ENCODE measurements at places on chromosomes 11 and 22.

- no peak for DNase-seq
Measured at GRCh38 chr11:48182860-48183526, 33.6 kb upstream of the OR4B1 start.

DNA sequence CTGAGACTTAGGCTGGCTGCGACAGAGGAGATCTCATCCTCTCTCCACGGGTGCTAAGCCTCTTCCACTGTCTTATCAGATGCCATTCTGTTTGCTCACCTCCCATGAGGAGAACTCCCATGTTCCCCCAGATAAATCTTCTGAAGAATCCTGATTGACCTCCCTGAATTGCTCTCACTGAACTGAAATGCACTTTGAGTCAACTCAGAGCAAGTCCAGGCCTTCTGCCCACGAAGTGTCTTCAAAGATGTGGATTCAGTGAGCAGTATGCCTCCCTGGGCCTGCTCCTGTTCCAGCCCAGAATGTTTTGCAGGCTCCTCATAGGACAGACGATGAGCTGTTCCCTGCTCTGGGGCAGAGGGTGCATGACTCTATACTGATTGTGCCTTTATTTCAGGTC is 17.4 kb downstream of the TUB start:
- no peak for DNase-seq

- no peak for DNase-seq
Measured at GRCh38 chr11:73218106-73218829, at the start of gene P2RY2. TSS of gene P2RY2 (plus strand) at chr11:73218281. CDS start at chr11:73234160, 15,879 bp downstream.

DNA sequence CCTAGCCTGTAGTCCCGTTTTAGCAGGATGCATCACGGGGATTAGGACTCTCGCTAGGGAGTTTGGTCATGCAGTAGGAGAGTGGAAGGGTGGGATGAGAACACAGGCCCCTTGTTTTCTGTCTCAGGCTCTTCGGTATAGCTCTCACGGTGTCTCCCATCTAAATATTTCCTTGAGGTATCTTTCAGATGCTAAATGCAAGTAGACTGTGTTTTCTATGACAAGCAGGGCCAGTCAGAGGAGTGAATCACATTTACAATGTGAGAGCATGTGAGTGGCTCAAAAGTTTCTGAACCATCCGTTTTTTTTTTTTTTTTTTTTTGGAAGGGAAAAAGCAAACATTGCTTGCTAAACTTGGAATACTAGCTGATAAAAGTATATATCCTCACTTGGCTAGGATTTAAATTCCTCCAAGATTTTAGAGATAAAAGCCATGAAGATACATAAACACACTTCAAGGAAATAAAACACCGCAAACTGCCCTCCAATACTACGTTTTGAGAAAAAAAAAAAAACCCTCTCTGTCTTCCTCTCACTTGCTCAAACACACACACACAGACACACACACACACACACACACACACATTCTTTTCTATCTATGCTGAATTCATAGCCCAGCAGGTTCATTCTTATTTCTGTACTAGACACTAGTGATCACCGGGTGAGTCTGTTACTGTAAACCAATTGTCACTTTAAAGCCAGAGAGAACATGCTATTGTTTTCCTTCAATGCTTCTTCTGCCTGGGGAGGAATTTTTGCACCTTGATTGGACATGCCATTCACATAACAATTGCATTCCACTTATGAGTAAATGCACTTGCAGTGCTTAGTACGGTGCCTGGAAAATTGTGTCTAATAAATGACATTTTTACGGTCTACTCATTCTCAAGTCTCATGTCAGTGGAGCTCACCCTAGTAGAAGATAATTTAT is 224.6 kb upstream of the CCDC90B start:
- DNase-seq: no peak

- DNase-seq: no peak
Measured at GRCh38 chr11:106217456-106217855, 140.0 kb downstream of the AASDHPPT start.

- DNase-seq: no peak
Measured at GRCh38 chr22:43036282-43036829, 21.4 kb upstream of the PACSIN2 start.
